ENCODE measurements at places on chromosomes 16 and 17. TPM values are rescaled to one million over a fixed set of nuclear protein-coding genes. Genes with fewer than 3 reads are reported as not detected.

The DYNLL2 gene
- 42.2 TPM for polyA plus RNA-seq

The CDH3 gene
- 1.1 TPM for polyA plus RNA-seq

- DNase-seq, result no peak
These were observed 31.1 kb downstream of the CDH1 start for GRCh38 chr16:68768175-68768574.

DNA sequence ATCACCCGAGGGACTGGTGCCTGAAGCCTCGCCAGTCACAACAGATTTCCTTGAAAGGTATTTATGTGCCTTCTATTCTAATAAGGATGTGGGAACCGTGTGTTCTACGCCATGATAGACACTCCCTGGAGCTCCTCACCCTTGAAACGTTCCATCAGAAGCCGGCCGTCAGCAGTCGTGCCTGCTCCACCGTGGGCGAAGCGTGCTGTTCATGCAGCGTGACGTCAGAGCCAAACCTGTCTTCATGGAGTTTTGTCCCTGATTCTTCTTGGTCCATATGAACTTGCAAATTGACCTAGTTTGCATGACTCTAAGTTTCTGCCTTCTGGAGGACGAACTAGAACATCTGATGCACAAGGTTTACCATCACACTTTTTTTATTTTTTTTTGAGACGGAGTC, 4.5 kb upstream of the PPP1R27 start:
- no peak for DNase-seq

GRCh38 chr17:8922451-8922850, 43.1 kb downstream of the PIK3R5 start:
- DNase-seq, result peak; percentile 19

DNA sequence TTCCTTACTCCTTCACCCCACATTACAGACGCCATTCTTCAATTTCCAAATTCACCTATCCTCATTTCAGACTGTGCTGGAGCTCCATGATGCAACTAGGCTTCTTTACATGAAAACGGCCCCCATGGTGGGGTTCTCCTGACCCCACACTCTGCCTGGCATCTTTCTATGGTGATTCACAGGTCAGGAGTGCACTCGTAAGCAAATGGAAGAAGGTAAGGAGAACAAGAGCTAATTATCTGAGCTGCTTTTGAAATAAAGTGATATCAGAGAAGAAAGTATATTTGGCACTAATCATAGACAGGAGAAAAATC, 27.5 kb upstream of the SUPT4H1 start:
- no peak for DNase-seq

DNA sequence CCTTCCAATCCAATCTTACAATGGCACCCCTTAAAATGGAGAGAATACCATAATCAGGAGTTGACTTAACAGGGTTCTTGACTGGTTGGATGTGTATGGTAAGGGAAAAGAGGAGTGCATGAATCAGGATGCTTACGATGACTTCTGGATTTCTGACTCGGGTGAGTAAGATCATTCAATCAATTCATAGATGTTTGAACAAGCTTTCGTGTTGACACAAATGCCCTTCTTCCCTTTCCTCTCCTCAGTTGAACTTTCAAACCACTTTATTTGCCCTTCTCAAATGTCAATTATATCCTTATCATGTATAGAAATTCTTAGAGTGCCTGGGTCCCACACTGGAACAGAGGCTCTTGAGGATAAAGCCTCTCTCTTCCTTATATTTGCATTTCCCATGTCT, 25.9 kb downstream of the ABCC12 start:
- DNase-seq, result no peak
